Activated gamma-delta T cell treated with anti-CD3 and anti-CD28 coated beads, Interleukin-2, amount 50 U/mL, for 16 hours (primary cell): ENCODE measurements at places on chromosomes 11 and 22.

DNA sequence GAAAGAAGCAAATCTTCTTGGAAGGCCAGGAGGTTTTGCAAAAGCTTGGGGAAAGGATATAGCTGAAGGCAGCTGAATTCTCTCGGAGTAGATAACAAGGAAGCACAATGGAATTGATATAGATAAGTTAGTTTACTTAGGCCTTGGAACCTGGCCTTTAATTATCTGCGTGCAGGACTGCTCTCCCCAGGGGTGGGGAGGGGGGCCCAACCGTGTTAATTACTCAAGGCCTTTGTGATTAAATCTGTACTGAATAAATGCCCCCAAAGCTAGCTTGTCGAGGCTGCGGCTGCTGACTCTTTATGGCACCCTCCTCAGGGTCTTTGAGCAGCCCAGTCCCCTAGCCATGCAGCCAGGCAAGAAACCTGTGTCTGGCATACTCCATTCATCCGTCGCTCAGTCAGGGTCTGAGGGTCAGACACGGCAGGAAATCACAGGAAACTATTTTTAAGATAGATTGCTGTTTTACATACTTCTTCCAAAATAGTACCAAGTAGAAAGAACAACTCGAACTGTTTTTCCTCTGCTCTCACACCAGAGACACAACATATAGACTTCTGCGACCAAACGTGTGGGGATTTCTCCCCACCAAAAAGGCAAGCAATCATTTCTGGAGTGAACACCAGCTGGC is 36.5 kb downstream of the MS4A2 start:
- DNase-seq = no peak

GRCh38 chr11:46207270-46207669 is 70.2 kb upstream of the CREB3L1 start:
- no peak for DNase-seq

DNA sequence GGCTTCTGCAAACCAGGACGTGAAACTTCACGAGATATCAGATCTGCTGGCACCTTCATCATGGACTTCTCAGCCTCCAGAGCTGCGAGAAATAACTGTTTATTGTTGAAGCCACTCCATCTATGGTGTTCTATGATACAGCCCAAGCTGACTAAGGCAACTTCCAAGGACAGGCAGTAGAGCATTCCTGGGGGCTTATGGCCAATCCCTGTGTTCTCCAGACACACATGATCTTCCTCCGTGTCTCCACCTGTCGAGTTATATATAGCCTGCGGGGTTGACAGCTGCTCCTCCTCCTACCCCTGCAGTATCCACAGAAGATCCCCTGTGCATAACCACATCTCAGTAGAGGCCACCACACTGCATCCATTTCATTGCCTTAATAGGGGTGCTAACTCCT is 11.0 kb downstream of the TP53AIP1 start:
- DNase-seq = no peak

DNA sequence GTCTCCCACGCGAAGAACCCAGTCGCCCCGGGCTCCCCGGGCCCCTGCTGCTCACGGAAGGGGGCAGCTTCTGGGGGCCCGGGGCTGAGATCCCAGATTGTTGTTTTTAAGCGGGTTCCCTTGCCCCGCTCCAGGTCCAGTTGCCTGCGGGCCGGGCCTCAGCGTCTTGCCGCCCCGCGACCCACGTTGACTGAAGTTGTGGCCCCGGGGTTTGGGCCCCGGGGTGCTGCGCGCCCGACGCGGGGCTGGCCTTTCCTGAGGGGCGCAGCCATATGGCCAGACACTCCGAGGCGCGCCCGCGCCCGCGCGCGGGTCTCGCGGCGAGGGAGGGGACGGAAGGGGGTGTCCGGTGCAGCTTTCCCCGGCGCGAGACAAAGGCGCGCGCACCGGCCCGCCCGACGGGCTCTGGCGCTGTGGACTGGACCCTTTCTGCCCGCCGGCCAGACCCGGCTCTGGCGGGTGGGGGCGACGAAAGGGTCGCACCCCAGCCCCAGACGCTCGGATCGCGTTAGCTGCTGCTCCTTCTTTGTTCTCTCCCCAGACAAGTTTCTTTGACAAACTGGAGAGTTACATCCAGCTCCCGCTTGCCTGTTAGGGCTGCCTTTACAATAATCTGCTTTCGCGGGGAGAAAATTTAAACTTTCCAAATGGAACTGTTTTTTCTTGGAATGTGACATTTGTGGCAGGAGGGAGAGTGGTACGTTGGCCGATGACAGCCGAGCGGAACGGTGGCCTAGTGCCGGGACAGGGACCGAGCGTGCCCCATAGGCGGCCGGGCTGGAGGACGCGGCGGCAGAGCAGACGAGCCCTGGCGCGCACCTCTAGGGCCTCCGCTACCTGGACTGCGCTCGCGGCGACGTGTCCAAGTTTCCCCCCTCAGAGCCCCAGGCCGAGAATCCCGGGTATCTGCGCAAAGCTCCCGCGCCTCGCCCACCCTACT is 716 bp downstream of the AMOTL1 start:
- DNase-seq = no peak

DNA sequence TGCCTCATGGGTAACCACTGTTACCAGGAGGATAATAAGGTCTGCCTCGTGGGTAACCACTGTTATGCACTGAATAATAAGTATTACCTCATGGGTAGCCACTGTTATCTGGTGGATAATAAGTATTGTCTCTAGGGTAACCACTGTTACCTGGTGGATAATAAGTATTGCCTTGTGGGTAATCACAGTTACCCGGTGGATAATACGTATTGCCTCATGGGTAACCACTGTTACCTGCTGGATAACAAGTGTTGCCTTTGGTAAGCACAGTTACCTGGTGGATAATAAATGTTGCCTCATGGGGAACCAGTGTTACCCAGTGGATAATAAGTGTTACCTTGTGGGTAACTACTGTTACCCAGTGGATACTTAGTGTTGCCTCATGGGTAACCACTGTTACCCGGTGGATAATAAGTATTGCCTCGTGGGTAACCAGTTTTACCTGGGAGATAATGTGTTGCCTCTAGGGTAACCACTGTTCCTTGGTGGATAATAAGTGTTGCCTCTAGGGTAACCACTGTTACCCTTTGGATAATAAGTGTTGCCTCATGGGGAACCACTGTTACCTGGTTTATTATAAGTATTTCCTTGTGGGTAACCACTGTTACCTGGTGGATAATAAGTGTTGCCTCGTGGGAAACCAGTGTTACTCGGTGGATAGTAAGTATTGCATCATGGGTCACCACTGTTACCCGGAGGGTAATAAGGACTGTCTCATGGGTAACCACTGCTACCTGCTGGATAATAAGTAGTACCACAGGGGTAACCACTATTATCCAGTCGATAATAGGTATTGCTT is 10.6 kb upstream of the NXPE4 start:
- DNase-seq = no peak
